ENCODE measurements at places on chromosomes 4 and X.

GRCh38 chr4:52312722-52313121 lies 261.6 kb downstream of the SPATA18 start:
- DNase-seq: no peak

DNA sequence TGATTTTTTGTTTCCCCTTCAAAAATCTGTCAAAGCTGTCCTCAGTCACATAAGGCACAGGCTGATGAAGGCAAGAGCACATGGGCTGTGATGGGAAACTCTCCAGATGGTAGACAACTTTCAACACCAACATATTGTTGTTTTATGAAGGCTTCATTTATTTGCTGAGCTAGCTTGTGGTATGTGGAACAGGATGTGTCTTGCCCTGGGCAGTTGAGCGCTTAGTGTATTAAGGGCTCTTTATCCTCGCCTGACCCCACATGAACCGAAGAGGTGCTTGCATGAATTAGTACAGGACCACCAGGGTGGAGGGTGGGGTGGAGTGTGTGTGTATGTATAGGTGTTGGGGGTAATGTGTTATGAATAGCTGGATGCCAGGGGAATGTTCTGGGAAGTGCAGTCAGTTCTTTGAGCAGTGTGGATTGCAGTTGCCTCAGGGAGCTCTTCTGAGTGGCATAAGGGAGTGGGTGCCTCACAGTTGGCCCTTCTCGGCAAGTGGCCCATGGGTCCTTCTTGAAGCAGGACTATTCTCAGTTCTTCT lies 103.1 kb downstream of the PHEX start:
- DNase-seq: peak; percentile 67

- no peak for DNase-seq
These were observed 40.7 kb downstream of the ZBTB49 start for GRCh38 chr4:4330794-4331193.

GRCh38 chr4:181477591-181477990 lies 765.6 kb upstream of the TENM3 start:
- DNase-seq: no peak

- DNase-seq: peak; percentile 86
These were observed 12.4 kb upstream of the SH3RF1 start for GRCh38 chr4:169283114-169283509.

DNA sequence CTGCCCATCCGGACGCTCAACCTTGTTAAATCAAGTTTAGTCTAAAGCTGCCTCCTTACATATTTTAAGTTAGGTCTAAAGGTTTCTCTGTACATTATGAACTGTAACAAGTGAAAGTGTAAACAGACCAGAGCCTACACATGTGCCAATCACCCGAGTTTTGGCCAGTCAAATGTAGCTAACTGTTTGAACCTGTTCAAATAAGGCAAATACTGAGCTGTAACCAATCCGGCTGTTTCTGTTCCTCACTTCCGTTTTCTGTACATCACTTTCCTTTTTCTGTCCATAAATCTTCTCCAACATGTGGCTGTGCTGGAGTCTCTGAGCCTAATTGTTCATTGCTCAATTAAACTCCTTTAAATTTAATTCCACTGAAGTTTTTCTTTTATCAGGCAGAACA lies 113.3 kb upstream of the SHISA3 start:
- no peak for DNase-seq

- DNase-seq: no peak
These were observed 88.5 kb downstream of the KIT start for GRCh38 chr4:54746218-54746617.

GRCh38 chr4:38693569-38693968 lies 29.6 kb downstream of the KLF3 start:
- DNase-seq: no peak

- DNase-seq: peak; percentile 66
These were observed 14.4 kb upstream of the MAN2B2 start for GRCh38 chr4:6560416-6561172.

DNA sequence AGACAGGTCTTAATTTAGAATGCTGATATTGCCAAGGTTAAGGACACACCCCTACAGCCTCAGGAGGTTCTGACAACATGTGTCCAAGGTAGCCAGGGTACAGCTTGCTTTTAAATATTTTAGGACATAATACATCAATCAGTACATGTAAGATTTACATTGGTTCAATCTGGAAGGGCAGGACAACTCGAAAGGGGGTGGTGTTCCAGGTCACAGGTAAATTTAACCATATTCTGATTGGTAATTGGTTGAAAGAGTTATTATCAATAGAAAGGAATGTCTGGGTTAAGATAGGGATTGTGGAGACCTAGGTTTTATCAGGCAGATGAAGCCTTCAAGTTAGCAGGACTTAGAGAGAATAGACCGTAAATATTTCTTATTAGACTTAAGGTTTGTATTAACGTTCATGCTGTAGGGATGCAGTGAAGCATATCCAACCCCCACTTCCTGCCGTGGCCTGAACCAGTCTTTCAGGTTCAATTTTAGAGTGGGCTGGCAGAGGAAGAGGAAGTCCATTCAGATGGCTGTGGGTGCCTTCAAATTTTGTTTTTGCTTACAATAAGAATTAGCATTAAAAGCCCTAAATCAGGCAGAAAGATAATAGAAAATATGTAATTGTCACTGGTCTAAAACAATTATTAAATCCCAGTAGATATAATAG lies 136.5 kb upstream of the GALNTL6 start:
- no peak for DNase-seq

DNA sequence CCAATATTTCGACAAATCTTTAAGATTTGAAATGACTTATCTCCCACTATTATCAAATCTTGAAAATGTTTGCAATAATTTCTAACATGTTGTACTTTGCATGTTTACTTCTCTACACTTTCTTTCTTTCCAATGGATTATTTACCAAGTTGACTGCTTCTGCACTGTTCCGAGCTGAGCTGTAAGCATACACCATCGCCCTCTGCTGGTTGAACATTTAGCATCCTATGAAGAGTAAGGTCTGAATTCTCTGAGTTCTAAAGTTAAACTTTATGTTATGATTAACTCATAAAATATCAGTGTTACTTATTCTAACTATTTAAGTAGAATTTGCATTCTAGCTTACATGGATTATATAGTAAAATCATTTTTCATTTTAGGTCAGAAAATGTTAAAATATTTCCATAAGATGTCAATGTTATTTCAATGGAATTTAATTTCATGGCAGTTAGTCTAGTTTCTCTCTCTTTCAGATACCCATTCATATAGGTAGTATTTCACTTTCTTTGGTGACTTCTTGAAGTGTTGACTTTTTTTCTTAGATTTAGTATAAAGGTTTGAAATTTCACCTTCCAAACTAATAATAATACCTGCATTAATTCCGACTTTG lies 137.4 kb downstream of the DKK2 start:
- DNase-seq: peak; percentile 51

- DNase-seq: peak; percentile 0
These were observed 63.0 kb upstream of the ZXDB start for GRCh38 chrX:57528670-57529255.

GRCh38 chr4:115201042-115201330 lies 87.6 kb upstream of the NDST4 start:
- DNase-seq: no peak

- DNase-seq: no peak
These were observed 2757.5 kb downstream of the PCDH7 start for GRCh38 chr4:33477715-33478114.

GRCh38 chr4:181957088-181957487 lies 286.1 kb upstream of the TENM3 start:
- DNase-seq: peak; percentile 53

GRCh38 chr4:28014469-28014868 lies 1153.8 kb downstream of the STIM2 start:
- no peak for DNase-seq

DNA sequence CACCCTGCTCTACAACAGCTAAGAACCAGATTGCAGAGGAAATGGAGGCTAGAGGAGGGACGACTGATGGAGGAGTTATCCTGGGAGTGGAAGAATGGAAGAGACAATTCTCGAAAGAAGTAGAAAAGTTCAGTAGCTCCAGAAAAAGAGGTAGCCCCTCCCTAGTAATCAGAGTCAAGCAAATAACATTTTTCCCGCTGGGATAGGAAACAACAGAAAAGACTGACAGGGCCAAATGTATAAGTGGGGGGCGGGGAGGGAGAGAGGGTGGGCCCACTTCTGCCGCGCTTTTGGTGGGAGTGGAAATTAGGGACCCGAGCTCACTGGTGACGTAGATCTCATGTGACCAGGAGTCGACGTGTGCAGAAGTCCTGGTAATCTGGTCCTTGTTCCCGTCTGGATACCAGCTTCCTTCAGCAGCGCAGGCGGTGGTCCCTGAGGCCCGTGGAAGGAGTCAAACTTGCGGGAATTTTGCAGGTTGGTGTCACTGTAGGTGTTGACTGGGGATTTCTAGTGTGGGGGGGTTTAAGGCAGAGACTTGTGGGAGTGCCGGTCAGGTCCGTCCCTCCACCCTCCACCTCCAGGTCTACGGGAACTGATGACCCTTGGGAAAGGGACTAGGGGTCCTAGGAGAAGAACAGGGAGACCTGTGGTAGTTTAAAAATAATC lies at the start of gene TCEAL9:
TCEAL9 (plus strand) TSS at position 377 of the 669 bp plus-strand sequence. CDS start 1,179 bp downstream, outside the sequence.
- DNase-seq: peak; percentile 81

- DNase-seq: no peak
These were observed 65.7 kb downstream of the FREM3 start for GRCh38 chr4:143634763-143635162.

DNA sequence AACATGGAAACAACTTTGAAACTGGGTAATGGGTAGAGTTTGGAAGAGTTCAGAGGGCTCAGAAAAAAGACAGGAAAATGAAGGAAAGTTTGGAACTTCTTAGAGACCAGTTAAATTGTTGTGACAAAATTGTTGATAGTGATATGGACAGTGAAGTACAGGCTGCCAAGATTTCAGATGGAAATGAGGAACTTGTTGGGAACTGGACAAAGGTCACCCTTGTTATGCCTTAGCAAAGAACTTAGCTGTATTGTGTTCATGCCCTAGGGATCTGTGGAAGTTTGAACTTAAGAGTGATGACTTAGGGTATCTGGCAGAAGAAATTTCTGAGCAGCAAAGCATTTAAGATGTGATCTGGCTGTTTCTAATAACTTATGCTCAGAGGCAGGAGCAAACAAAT lies 5.1 kb upstream of the ARL13A start:
- DNase-seq: no peak

- no peak for DNase-seq
These were observed 284.4 kb downstream of the AFF2 start for GRCh38 chrX:148784856-148785255.

DNA sequence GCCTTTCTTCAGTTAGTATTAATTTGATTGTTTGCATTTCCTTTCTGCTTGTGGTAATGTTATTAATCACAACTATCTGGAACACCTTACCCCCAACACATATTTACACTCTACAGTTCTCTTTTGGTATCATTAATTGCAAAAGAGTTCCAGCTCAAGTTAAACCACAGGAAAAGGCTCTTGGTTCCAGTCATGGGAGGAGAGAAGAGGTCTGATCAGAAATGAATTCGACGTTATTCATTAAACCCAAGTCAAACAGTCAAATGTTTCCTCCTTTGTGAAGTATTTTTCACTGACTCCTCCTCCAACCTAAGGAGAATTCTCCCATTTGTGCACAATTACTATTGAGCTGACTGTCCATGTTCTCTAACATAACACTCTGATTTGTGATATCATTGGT lies 91.4 kb downstream of the SLC39A8 start:
- DNase-seq: no peak

DNA sequence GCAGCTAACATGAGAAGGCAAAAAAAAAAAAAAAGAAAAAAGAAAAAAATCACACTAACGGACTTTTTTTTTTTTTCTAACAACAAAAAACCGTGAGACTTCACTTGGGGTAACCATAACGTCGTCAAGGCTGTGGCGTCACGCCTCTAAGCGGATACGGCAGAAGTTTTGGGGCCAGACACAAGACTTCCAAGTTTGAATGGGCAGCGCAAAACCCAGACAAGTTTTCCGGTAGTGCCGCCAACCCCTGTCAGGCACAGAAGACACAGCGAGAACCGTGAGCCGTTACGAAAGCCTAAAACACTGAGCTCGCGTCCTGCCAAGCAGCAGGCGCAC lies 556 bp upstream of the SMARCA5 start:
- no peak for DNase-seq

DNA sequence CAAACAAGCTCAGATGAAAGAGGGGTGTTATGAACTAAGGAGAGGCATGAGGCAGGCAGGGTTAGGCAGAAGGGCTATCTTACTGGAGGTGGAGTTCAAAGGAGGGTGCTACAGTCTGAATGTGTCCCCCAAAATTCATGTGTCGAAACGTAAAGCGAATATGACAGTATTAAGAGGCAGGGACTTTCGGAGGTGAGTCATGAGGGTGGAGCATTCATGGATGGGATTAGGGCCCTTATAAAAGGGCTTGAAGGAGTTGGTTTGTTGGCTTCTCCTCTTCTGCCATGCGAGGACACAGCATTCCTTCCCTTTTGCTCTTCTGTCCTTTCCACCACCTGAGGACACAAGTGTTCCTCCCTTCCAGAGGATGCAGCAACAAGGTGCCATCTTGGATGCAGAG lies 22.9 kb downstream of the APLN start:
- no peak for DNase-seq

DNA sequence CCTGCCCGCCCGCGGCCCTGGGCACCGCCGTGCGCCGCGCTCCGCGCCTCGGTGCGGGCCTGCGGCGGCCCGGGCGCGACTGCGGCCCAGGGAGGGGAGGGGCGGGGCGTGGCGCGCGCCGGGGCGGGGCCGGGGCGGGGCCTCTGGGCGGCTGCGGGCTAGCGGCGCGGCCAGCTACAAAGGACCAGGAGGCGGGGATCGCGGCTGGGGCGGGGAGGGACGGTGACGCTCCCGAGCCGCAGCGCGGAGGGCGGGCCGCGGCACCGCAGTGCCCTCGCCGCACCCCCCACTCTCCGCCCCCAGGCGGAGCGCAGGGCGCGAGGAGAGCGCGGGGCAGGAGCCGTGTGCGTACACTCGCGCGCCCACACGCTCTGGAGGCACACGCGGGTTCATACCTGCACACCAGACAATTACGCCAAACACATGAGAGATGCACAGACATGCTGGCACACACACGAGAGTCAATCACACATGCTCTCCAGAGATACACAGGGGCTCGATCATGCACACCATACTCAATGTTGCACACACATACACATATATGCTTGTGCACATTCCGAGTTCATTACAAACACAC lies at the start of gene CRMP1:
CRMP1 (minus strand) TSS at position 83 of the 577 bp plus-strand sequence. CDS start 117 bp downstream, outside the sequence.
- DNase-seq: no peak

- DNase-seq: no peak
These were observed 124.0 kb downstream of the FAM53A start for GRCh38 chr4:1559896-1560650.

DNA sequence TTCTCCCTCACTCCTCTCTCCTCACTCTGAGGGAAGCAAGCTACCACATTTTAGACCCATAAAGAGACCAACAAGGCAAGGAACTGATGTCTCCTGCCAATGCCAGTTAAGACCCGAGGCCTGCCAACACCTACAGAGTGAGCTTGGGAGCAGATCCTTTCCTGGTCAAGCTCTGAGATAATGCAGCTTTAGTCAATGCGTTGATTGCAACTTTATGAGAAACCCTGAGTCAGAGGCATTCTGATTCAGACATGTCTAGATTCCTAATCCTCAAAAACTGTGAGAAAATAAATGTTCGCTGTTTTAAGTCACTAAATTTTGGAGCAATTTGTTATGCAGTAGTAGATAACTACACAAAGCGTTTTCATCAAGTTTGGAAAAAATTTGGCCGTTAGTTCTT lies 115.5 kb downstream of the JADE1 start:
- peak; percentile 36 for DNase-seq

GRCh38 chrX:41419082-41419481 lies 28.1 kb upstream of the NYX start:
- no peak for DNase-seq
